AG08396 (cell line): ENCODE measurements at places on chromosomes 11 and 22.

DNA sequence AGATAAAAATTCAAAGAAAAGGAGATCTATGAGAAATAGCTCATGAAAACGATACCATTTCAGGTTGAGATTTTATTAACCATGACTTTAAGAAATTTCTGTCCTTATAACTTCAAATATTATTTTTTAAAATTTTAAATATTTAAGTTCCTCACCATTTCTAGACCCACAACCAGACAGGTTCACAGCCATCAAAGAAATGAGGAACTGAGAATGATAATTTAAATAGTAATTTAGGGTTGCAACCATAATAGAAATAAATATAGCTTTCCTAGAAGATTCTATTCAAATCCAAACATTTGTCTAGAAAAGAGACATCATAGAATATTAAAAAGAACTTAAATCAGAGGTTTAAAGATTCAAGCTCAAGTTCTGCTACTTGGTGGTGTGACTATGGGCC is 5.9 kb upstream of the VWA5A start:
- no peak for DNase-seq

- DNase-seq = peak; percentile 45
Observed at GRCh38 chr11:134261626-134262488, 8.5 kb downstream of the ACAD8 start.

- DNase-seq = no peak
Observed at GRCh38 chr11:17992916-17993315, 19.9 kb downstream of the SERGEF start.

DNA sequence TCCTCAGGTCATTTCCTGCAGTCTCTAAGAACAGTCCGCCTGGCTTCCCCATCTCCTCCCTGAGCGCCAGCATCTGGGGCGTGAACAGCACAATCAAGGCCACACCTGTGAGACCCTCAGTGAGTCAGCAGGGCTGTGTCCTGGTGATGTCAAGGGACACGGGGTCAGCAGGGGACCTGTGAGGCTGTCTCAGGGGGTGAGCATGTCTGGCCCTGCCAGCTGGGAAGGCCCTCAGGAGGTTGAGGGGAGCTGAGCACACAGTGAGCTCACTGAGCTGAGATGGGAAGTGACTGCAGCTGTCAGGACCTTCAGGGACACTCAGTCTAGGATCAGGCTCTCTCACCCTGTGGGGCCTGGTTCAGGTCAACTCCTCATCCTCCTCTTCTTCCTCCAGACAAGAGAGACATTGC is 46.6 kb upstream of the VPREB1 start:
- DNase-seq = no peak

GRCh38 chr22:45742866-45743450 is 71.3 kb downstream of the ATXN10 start:
- no peak for DNase-seq

DNA sequence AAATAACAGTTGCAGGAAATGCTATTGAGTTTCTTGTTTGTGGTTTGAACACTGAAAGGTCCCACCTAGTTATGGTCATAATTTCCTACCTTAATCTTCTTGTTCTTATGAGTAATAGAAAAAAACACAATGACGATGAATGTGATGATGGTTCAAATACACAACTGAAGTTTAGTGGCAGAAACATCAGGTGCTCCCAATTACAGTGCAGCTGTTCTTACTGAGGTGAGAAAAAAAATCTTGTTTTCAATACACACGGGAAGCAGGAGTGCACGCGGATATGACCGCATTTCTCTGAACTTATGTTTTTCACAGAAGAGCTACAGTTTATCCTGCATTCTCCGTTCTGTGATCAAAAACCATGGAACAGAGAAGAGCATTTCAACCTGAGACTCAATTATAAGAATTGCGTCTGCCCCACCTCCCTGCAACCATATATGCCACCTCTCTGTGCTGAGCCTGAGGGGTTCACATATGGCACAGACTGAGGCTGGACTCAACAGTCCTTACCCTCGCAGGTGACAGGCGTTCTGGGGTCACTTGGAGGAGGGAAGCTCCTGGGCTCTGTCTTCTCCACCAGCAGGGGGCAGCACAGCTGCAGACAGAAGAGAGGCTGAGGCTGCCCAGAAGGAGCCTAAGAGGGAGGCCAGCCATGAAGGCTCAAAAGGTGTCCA is 99.7 kb upstream of the IGLL5 start:
- peak; percentile 59 for DNase-seq

DNA sequence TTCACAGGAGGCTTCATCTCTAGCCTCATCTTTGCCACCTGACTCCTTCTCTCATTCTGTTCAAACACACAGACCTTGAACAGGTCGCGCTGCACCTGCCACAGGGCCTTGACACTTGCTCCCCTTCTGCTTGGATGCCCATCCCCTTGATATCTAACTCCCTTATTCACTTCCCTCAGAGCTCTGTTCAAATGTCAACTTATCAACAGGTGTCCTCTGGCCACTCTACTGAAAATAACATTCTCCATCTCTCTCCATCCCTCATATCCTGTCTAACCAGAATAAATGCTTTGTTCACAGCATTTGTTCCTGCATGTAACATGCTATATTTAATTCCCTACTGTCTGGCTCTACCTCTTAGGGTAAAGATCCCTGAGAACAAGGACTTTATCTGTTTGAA is 67.2 kb upstream of the DRD2 start:
- DNase-seq = no peak
